ENCODE measurements at places on chromosomes 1 and 21.

GRCh38 chr1:36522021-36522420, 39.3 kb upstream of the CSF3R start:
- DNase-seq: no peak

DNA sequence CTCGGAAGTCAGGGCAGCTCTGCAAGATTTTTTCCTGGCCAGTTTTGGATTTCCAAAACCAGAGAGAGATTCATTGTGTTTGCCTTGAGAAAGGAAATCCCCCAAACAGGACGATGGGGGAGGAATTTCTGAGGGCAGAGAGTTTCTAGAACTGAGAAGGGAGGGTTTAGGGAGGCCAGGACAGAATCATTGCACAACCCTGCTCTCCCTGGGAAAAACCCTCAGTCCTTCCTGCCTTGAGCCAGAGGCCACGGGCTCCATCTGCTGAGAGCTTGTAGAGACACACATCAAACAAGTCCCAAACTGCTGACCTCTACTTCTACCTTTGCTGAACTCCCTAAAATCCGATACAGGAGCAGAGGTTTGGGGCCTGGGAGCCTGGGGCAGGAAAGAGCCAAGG, 99.7 kb downstream of the NMNAT2 start:
- peak; percentile 85 for DNase-seq

DNA sequence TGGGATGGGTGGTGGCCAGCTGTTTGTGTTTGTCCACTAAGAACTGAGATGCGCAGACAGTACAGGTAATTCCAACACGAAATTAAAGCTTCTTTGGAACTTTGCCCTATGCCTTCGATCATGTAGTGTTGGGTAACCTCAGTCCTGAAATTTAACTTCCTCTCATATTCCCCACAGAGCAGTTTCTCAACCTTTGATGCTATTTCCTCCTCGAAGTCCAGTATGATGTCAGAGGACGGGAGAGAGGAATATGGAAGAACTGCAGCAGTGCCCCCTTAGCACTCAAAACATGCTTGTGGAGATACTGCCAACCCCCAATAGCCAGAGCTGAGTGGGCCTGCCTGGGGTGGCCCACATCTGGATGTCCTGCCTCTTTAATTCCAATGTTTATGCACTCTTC, 3.6 kb downstream of the LPAR3 start:
- no peak for DNase-seq

DNA sequence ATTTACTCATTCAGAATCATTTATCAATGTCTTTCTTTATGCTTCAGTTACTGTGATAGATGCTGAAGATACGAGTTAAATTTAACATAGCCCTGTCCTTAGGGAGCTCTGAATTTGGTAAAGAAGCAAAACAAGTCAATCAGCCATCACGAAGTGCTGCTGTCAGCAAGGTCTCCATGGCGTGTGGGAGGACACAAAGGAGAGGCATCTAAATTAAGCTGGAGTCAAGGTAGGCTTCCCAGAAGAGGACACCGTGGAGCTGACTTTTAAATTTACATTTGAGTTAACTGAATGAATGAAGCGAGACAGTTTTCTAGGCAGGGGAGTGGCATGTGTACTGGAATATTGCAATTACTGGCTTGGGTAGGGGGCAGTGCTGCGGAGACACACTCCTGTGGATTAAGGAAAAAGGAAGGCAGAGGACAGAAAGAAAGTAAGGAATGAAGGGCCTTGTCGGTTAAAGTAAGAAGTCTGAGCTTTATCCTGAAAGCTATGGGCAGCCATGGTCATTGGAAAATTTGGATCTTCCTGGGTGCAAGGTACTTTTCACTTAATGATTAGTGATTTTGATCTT, 41.3 kb upstream of the C1orf87 start:
- no peak for DNase-seq

GRCh38 chr1:81894867-81895266, 94.1 kb downstream of the ADGRL2 start:
- DNase-seq: no peak

DNA sequence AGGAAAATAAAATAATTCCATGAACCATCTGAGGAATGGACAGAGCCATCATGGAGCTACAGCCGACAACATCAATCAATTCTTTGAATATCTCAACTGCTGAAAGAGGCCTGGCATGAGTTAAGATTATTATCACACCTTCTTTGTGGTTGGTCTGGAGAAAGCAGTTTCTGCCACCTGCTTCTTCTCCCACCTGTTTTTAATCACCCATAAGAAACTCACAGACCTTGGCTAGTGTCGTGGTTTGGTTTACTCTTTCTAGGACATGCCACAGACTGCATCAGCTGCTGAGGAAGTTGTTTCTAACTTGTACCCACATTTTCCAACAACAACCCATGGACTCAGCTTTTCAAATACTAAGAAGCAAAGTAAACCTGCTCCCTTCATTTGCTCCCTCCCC, 65.6 kb downstream of the NTPCR start:
- DNase-seq: no peak

GRCh38 chr1:85467929-85468540, 3.1 kb upstream of the DDAH1 start:
- no peak for DNase-seq

DNA sequence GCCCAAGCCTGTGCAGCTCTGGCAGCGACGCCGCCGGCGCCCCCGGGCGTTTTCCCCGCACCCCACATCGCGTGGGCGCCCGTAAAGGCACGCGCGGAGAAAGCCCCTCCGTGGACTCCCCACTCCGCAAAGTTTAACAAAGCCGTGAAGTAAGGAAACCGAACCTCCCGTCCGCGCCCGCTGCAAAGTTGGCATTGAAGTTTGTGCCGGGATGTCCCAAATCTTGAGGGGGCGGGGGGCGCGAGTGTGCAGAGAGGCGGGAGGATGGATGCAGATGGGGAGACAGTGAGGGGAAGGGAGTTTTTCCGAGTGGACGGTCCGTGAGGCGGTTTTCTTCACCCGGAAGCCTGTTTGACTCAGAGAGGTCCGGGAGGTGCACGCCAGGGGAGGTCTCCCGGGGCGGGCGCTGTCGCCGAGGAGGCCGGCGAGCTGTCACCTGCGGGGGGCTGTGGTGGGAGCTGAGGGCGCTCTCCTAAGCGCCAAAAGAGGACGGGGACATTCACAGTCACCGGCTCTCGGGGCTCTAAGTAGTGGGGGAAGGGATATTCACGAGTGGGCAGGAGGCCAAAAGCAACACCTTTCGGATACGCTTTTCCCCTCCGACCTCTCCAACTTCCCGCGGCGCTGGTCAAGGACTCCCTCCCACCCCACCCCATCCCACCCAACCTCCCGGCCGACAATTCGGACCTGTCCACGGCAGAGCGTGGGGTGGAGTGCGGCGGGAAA, 1.3 kb downstream of the WLS start:
- DNase-seq: peak; percentile 26

DNA sequence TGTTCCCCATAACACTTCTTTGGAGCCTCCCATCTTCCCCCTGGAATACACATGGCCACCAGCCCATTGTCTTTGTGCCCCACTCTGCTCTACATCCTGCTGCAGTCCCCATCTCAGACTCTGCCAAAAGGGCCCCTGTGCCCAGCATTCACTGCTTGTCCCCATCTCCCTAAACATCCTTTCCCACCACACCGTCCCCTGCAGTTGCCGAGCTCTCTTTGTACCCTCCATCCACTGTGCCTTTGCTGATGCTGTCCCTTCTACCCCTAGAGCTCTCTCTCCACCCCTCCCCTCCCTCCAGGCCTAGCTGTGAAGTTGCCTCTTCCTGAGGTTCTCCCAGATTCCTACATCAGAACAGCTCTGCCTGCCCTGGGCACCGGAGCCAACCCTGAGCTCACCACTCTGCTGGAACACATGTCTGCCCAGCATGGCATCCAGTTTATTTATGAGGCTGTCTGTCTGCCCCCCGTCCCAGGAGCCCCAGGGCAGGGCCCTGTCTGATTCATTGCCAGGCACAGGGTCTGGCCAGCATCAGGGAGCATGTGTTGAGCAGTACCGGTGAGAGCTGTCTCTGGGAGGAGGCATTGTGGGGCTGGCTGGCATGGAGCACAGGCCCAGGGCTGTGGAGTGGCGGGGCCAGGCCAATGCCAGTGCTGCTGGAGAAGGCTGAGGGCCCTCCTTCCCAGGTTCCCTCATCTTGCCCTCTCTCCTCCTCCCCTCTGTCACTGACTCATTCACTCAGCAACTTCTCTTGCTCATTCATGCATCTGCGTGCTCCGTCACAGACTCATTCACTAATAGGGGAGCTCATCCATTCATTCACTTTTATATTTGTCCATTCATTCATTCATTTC, 28.8 kb downstream of the EDN2 start:
- peak; percentile 25 for DNase-seq

- no peak for DNase-seq
Observed at GRCh38 chr21:32914424-32915039, 111.2 kb upstream of the OLIG2 start.

GRCh38 chr1:4170548-4171340, 270.7 kb upstream of the C1orf174 start:
- no peak for DNase-seq

GRCh38 chr1:182280504-182280900, 111.1 kb downstream of the GLUL start:
- no peak for DNase-seq

GRCh38 chr1:223466151-223466550, 72.9 kb downstream of the CCDC185 start:
- no peak for DNase-seq

DNA sequence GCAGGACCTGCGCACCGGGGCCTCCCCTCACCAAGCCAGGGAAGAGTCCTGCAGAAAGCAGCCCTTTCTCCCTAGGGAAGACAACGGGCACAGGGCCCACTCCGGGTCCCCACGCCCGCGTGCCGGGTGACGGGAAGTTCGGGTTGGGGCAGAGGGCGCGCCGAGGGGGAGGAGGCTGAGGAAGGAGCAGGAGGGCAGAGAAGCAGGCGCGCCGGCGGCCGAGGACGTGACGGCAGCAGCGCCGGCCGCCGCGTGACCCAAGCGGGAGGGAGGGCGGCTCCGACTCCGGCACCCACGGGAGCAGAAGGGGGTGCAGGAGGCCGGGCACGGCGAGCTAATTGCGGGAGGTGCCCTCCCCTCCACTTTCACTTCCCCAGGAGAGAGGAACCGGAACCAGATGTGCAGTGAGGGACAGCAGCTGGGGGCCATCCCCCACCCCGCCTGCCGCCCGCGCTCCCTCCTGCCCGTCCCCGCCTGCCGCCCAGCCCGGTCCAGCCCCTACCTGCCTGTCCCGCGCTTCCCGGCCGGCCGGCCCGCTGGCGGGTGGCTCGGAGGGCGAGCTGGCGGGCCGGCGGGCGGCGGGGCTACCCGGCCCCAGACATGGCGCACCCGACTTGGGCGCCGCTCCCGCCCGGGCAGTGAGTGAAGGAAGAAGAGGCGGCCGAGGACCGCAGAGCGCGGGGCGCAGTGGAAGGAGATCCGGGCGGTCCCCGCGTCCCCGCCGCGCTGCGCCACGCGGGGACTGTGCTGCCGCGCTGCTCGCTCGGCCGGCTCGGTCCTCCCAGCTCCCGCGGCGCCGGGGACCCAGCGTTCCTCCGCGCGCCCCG, 510 bp downstream of the DENND4B start:
- peak; percentile 66 for DNase-seq

GRCh38 chr21:15333951-15334350, 269.2 kb upstream of the NRIP1 start:
- no peak for DNase-seq

GRCh38 chr1:186819126-186819525, 9.6 kb upstream of the PLA2G4A start:
- DNase-seq: peak; percentile 57

DNA sequence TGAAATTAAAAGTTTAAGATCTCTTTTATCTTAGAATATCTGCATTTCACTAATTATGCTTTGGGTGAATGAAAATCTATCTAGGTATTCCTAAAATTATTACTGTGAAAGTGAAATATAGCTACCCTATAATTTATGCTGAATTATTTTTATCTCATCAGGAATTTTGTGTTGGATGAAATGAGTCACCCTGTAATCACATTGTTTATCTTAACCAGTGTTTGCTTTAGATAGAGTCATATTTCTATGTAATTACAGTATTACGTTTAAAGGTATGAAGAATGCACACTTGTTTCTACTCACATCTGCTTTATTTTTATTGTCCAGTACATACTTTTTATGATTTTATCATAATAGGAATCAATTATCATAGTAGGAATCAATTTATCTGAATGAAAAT, 249.2 kb downstream of the NCAM2 start:
- DNase-seq: no peak

DNA sequence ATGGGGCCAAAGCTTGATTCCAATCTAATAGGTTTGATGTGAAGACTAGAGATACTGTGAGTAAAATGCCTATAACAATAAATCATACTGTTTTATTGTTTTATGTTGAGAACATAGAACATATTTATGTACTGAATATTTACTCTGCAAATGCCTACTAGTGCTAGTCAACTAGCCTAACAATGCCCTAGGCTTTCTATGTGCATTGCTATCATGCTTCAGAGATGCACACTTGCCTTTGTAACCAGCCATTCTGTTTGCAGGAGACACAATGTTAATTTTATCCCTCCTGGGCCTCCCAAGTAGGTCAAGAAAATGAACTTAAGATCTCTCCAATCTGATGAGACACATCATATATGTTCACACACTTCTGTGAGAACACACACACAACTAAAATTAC, 530.8 kb upstream of the BEND5 start:
- no peak for DNase-seq

- DNase-seq: no peak
Observed at GRCh38 chr1:91803123-91803522, 82.8 kb downstream of the TGFBR3 start.

DNA sequence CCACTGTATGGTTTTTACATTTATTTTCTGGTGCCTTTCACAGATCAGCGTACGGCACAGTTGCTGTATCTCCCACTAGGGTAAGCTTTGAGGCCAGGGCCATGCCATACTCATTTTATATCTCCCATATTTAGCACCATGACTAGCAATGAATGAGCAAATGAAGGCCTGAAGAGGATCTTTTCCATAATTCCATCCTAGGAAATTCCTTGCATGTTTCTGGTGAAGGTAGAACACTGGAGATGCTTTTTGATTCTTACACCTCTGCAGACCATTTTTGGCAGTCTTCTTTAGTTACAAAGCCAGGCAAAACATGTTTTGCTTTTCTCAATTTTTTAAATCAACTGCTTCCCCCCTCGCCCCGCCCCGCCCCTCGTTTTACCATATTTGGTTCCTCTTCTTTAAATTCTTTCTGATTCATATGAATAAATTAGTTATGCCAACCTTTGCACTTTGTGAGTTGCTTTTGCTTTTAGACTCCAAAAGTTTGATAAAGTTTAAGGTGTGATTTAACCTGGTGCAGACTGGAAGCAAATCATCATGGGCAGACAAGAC, 78.9 kb upstream of the AK4 start:
- no peak for DNase-seq

- peak; percentile 26 for DNase-seq
Observed at GRCh38 chr1:156356875-156357534, 12.0 kb upstream of the RHBG start.

GRCh38 chr1:193060115-193060403, 647 bp downstream of the RO60 start:
- no peak for DNase-seq

DNA sequence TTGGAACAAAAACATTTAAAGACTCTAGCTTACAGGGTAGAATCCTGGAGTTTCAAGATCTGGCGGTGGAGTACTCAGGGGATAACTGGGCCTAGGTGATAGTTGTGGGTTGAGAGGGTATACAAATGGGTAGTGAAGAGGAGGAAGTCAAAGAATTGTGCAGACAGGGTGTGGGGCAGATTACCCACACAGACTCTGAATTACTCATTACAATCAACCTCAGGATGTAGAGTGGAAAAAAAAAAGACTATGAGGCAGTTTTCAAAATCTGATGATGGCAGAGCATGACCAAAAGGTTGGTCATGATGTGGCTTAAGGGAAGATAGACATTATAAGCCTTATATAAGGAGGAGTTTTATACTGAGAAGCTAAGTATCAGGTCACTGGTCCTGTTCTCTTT, 44.1 kb upstream of the GLIS1 start:
- peak; percentile 58 for DNase-seq

- DNase-seq: no peak
Observed at GRCh38 chr1:110319332-110320167, 19.6 kb upstream of the RBM15 start.

All from HT1080 (cell line).